ENCODE measurements at places on chromosomes 1 and 21.
A peak's percentile ranks its signal among the peaks of the same experiment; 100 is the strongest.

DNA sequence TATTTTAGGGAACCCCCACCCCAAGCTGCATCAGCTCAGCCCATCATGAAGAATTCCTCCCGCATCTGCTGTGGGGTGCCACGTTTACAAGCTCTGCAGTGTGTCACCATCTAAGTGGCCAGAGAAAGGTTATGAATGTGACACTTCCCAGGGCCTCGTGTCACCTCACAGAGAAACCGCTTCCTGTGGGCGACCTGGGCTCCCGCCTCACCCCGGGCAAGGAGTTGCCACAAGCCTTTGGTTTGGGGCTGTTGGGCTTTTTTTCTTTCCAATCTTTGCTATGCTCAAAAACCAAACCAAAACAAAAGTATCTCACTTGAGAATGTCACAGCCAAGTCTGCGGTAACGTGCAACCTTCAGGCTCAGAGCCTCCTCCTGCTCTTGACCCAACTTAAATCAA, 82.1 kb upstream of the ARHGEF16 start:
- DNase-seq = no peak

DNA sequence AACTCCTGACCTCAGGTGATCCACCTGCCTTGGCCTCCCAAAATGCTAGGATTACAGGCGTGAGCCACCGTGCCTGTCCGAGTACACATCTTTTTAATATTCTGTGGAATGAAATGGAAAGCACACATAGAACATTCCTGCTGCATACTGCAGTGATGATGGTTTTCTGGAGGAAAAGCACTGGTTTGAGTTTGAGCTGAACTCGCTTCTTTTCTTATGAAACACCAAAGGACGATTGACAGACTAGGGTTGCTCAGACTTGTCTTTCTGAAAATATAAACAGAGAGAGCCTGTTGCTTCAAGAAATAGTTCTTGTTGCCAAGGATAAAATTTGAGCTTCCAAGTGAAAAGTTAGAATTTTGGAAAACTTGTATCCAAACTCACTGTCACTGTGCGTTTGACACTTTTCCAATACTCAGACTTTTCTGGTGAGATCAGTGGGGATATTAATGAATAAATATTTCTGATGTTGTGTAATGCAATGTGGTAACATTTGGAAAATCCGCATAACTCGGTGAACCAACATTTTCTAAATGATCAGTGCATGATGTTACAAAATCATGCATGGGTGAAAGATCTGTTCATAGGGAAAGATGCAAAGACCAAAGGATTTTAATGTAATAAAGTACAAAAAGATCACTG, 15.0 kb upstream of the ERMAP start:
- DNase-seq = no peak

DNA sequence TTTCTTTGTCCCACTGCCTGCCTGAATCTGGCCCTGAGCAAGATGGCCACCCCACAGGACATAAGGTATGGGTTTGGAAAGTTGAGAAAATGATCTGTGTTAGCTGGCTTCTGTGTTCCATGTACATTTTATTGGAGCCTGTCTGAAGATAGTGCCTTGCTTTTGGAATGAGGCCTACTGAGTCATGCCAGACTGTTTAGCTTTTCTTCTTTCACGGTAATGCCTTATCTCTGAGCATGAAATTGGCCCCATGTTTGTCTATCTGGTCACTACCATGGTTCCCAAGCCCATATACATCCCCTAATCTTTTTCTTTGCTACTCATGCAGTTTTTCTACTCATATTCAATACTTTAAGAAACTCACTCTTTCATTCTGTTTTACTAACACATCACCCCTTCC, 85.1 kb upstream of the LMO4 start:
- peak; percentile 3 for DNase-seq

DNA sequence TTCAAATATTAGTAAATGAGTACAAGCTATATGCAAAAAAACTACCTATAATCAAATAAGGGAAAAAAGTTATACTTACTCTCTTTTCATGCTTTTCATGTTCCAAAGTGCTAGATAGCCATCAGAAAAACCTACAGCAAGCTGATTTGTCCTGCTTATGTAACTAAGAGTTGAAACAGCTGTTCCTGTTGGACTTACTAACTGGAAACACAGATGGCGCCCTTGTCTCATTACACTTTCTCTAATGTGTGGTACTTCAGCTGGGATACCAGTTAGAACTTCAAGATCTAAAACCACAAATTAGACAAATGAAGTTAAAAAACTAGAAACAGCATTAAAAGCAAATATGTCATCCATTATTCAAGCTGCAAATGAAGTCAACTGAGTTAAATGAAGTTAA, 24.3 kb downstream of the AHCTF1 start:
- peak; percentile 19 for DNase-seq

DNA sequence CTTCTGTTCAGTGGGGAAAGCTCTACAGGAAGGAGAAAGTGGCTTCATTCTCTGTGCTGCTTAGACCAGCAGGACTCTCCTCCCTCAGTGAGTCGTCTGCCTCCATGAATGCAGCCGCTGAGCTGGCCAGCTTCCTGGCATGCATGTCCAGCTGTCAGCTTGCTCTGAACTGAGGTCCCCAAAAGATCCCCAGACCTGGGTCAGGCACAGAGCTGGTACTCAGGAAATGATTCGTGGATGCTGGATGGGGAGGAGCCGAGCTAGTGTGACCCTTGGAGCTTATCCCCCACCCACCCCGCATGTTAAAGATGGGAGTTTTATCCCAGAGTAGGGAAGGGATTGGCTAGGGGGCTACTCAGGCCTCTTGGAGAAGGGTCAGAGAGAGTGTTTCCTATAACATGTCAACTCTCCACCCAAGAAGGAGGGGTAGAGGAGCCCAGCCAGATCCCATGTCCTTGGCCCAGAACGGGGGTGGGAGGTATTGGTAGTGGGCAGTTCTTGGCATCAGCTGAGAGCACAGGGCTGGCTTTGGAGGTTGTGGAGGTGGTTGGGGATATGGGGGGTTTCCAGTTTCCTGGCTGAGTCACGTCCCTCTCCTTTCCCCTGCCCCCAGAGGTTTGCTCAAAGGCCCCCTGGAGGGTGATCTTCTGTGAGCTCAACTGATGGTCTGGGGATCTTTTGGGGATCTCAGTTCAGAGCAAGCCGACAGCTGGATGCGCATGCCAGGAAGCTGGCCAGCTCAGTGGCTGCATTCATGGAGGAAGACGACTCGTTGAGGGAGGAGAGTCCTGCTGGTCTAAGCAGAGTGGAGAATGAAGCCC, 110.1 kb downstream of the FOXD2 start:
- no peak for DNase-seq

DNA sequence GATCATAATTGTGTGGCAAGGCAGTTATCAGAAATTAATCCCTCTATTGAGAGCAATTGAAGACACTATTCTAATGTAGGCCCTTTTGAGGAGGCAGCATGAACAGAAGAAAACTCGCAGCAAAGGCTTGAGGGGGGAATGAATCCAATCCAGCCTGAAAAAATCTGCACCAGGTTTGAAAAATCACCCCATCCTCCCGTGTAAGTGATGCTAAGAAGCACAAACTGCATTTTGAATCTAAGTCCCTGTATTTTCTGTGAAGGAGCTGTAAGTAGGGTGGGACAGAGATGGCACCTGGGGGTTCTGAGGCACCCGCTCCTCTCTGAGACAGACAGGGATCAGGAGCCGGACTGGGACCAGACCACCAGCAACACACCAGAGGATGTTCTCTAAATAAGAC, at the start of gene CRB1:
CRB1 (plus strand) TSS at position 241 of the 400 bp plus-strand sequence. CDS start 161 bp downstream, outside the sequence.
- DNase-seq = no peak

DNA sequence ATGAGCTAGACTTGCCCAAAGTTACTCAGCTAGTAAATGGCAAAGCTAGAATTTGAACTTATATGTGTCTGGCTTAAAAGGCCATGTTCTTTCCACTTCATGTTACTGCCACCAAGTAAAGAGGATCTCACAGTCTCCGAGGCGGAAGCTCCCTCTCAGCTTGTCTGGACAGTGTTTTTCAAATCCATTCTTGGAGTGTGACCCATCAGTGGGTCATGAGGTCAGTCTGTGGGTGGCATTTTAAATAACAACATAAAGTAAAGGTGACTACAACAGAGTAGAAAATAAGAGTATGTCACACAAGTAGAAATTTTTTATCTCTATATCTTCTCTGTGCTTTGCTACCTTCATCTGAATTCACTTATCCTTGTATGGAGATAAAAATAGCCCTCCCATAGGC, 3.2 kb upstream of the HMGB4 start:
- DNase-seq = no peak

DNA sequence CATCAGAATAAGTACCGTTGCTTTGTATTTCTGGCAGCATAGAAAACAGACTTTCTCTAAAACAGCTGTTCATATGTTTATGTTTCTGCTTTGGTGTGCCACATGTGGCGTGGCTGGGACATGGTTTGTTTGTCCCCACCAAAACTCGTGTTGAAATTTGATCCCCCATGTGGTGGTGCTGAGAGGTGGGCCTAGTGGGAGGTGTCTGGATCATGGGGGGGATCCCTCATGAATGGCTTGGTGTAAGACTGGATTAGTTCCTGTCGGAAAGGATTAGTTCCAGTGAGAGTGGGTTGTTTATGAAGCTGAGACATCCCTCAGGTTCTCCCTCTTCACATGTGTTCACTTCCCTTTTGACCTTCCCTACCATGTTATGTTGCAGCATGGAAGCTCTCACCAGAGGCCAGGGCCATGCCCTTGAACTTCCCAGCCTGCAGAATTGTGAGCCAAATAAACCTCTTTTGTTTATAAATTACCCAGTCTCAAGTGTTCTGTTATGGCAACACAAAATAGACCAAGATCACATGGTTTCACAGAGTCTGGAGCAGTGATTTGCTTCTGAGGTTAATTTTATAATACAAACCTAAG, 17.9 kb upstream of the H3-3A start:
- no peak for DNase-seq

- no peak for DNase-seq
Observed at GRCh38 chr1:109733236-109733870, 7.5 kb downstream of the GSTM3 start.

GRCh38 chr1:215459136-215459535, 108.0 kb upstream of the KCTD3 start:
- DNase-seq = no peak

DNA sequence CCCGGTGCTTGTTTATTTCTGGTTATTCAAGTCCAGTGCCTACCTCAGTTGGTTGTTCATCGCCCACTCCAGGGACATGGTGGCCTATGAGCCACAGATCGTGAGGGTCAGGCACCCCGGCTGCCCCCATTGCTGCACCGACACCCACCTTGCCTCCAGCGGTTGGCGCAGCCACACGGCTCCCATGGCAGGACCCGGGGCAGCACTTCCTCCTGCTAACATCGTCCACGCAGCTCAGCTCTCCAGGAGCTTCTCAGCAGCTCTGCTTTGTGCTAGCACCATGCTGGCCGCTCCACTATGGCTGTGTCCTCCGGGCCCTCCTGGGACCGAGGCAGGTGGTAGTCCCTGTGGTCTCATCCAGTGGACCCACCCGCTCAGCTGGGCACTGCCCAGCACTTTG, 13.9 kb upstream of the PRKCZ start:
- no peak for DNase-seq

All from amniotic stem cell (primary cell).